ENCODE measurements at places on chromosomes 6 and 20.

GRCh38 chr6:145327586-145327985 is 407.7 kb downstream of the EPM2A start:
- DNase-seq: no peak

DNA sequence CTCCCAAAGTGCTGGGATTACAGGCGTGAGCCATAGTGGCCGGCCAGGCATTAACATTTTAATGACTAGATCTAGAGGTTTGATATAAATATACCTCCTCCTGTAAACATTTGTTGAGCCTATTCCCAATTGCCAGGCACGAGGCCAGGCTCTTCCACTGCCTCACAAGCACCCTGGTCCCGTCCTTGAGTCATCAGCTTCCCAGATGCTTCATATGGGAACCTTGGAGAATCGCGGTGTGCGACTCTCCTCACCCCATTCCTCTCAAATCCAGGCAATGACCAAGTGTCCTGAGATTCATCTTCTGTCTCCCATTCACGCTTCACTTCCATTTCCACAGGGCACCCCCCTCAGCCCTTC is 35.9 kb upstream of the PIM1 start:
- DNase-seq: no peak

DNA sequence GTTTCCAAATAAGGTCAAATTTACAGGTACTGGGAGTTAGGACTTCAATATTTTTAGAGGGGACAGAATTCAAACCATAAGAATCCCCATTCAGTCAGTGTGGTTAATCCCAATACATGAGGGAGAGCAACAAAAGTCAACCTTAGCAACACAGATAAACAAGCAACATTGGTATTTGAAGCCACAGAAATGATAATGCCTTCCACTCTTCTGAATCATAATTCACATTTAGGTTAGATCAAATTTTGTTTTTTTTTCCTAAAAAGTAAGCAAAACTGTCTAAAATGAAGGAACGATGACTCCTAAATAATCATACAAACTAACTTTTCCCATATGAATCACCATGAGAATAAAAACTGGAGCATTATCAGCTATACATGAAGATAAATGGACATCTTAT is 246.0 kb upstream of the TENT5A start:
- DNase-seq: no peak

GRCh38 chr6:20882014-20882413 is 347.8 kb downstream of the CDKAL1 start:
- no peak for DNase-seq

DNA sequence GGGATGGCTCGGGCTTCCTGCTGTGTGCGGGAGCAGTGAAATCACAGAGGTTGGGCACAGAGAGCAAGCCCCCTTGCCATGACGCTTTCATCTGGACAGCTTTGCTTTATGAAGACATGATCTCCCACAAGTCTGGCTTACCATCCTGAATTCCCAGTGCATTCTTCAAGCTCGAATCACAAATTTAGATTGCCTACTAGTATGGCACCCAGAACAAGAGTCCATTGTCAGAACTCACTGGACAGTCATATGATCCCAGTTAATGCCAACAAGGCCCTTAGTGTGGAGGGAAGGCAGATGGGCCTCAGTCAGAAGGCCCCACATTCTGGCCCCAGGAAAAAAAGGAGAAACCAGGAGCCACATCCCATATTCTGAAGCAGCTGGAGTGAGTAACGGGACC is 147.3 kb upstream of the FOXQ1 start:
- no peak for DNase-seq

DNA sequence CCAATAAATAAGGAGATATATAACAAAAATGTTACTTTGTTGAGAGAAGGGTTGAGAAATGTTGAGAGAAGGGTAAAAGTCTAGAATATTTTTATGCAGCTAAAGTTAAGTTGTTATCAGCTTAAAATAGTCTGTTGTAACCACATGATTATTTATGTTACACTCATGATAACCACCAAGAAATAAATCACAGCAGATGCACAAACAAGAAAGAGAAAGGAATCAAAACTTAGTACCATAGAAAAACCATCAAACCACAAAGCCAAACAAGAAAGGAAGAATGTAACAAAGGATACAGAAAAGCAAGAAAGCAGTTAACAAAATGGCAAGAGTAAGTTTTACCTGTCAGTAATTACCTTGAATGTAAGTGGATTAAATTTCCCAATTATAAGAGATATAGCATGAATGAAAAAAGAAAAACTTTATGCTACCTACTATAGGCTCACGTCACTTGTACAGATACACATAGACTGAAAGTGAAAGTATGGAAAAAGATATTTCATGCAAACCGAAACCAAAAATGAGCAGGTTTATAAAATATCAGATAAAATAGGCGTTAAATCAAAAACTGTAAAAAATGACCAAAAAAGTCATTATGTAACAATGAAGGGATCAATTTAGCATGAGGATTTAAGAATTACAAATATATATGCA is 93.6 kb downstream of the STXBP5 start:
- no peak for DNase-seq

DNA sequence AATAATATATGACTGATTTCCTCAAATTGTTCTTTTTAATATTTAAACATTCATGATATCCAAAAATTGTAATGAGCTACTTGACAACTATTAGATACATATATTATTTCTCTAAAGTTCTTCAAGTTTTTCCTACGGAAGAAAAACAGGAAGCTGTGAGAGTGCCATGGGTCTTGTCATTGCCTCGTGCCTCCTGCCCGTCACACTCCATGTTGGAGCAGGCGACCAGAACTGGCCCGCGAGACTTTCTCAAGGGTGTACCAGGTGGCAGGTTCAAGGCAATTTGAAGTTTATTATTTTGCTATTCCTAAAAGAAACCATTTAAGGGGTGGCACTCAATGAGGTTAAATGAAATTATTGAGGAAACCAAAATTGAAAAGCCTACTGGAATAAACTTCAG is 337.2 kb downstream of the HACE1 start:
- no peak for DNase-seq

GRCh38 chr20:9831032-9831431 is 7.8 kb downstream of the PAK5 start:
- DNase-seq: no peak

DNA sequence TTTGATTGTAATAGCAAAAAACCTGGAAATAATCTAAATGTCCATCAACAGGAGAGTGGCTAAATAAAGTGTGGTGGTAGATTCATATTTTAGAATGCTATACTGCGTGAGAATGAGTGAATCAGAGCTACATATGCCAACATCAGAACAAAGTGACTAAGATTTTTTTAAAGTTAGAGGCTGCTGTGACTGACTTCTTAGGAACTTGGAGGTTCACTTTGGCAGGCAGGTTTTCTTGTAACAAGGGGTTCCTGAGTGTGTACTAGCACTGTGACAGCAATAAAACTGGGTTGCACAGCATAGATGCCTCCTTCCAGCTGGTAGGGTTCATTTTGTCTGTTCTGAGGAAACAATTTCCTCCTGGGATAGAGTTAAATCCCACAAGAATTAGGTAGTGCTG is 75.3 kb upstream of the ENPP5 start:
- DNase-seq: no peak

DNA sequence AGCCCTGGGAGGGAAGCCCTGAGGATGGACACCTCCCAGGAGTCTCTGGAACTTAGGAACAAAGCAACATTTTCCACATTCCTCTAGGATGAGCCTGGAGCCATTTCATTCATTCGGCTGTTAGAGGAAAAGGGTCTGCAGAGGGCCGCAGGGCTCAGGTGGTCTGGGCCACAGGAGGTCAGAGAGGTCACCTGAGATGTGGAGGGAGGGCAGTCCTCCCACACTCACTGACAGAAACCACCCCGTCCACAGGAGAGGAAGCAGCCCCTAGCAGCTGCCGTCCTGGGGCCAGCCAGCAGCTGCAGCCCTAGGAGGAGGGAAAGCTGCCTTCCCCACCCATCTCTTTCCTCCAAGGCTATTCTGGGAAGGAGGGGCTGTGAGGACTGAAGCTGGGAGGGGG is 207.0 kb downstream of the CDC5L start:
- no peak for DNase-seq

- no peak for DNase-seq
Observed at GRCh38 chr6:22828179-22829062, 259.1 kb downstream of the HDGFL1 start.

- no peak for DNase-seq
Observed at GRCh38 chr6:36590237-36590636, 3.9 kb upstream of the SRSF3 start.

GRCh38 chr20:33316958-33317357 is 33.9 kb downstream of the BPIFB1 start:
- DNase-seq: no peak

- no peak for DNase-seq
Observed at GRCh38 chr6:136600818-136601217, 50.6 kb upstream of the MAP7 start.

- DNase-seq: no peak
Observed at GRCh38 chr20:10253780-10254179, 35.1 kb downstream of the SNAP25 start.

DNA sequence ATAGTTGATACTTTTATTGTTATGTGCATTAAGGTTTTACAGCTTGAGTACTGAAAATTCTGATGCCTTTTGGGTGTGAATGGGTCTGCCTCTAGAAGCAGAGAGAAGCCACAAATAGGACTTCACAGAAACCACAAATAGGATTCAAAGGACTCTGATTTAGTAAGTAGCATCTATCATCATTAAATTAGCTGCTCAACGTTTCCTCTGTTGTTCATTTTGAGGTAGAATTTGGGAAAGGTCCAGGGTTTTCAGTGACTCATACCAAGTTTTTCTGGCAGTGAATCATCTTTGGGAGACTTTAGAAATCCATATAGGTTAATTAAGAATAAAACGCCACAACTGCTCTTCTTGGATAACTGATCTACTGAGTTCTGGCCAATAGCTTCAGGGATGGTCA is 105.1 kb downstream of the PHF3 start:
- no peak for DNase-seq

DNA sequence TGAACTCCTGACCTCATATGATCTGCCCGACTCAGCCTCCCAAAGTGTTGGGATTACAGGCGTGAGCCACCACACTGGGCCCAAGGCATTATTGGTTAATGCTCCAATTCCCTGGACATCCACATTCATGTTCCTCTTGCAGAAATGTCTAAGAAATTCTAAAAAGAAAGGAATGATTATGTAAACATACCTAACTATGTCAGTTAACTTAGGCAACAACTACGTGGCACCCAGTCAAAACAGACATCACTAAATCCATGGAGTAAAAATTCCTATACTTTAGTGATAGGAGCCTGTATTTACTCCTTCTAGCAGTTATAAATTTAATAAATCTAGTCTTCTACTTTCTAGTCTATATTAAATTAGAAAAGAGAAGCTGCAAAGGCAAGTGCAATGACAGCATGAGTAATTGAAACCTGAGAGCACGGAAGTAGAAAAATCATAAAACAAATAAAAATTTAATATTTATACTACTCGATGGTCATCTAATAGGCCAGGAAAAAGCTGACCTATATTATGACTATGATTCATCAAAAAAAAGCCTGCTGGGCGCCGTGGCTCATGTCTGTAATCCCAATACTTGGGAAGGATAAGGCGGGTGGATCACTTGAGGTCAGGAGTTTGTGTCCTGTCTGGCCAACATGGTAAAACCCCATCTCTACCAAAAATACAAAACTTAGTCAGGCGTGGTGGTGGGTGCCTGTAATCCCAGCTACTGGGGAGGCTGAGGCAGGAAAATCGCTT is 4.2 kb downstream of the AHI1 start:
- DNase-seq: no peak

GRCh38 chr20:48606841-48607543 is 220.8 kb downstream of the PREX1 start:
- no peak for DNase-seq

DNA sequence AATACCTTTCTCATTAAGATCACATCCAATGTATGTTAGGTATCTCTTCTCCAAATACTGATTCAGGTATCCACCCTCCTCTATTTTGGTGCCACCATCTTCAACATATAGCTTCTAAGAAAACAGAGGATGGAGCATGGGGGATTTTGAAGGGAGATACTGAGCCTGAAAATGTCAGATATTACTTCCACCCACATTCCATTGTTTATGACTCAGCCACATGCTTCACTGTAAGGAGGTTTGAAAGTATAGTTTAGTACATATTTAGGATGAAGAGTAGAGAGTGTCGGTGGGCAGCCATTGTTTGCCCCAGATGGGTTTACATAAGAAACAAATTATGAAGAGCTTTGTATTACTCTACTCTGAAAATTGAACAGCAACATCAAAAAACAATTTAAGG is 286.7 kb downstream of the TFAP2B start:
- no peak for DNase-seq

- DNase-seq: no peak
Observed at GRCh38 chr6:113894712-113895674, 37.8 kb downstream of the MARCKS start.

DNA sequence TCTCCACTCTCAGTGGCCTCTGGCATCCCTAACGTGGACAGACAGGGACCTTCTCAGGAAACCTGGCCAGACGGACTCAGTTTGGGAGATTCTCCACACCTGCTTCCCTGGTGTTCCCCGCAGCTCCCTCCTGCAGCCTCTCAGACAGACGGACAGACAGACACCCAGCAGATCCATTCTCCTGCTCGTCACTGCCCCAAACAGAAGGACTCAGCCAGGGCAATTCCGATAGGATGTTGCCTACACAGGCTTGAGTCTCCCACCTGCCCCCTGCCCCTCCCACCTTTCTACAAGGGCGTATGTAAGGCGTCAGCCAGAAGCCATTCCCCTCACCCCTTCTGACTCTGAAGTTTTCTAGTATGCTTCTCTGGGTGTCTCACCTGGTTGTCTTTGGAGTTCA is 428 bp downstream of the CCM2L start:
- no peak for DNase-seq

- no peak for DNase-seq
Observed at GRCh38 chr6:71043902-71044301, 87.0 kb upstream of the B3GAT2 start.

- no peak for DNase-seq
Observed at GRCh38 chr6:21928827-21929226, 335.3 kb downstream of the SOX4 start.

DNA sequence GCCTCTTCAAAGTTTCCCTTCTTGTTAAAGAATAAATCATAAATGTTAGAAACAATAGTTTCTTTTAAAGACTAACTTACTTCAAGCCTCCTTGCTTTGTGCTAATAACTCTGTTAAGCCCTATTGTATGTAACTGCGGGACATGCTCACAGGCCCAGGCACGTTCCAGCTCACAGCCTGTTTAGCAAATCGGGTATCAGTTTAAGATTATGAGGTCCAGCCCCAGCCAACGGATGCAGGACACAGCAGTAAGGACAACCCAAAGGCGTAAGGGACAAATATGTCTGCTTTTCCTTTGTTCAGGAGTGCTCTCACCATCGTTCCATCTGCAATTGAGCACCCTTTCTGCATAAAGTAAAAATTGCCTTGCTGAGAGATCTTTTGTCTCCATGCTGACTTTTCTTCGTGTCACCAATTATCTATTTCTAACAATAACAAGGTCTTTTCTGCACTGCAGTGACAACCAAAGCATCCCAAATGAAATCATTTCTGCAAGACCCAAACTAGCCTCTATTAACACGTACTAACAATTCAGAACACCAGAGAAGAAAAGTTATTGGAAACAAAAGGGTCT is 1.4 kb downstream of the C6orf52 start:
- DNase-seq: no peak

GRCh38 chr6:1834207-1834606 is 224.5 kb downstream of the FOXC1 start:
- DNase-seq: no peak

Data from T-helper 22 cell (primary cell).